ENCODE measurements at places on chromosomes 16 and 17.

DNA sequence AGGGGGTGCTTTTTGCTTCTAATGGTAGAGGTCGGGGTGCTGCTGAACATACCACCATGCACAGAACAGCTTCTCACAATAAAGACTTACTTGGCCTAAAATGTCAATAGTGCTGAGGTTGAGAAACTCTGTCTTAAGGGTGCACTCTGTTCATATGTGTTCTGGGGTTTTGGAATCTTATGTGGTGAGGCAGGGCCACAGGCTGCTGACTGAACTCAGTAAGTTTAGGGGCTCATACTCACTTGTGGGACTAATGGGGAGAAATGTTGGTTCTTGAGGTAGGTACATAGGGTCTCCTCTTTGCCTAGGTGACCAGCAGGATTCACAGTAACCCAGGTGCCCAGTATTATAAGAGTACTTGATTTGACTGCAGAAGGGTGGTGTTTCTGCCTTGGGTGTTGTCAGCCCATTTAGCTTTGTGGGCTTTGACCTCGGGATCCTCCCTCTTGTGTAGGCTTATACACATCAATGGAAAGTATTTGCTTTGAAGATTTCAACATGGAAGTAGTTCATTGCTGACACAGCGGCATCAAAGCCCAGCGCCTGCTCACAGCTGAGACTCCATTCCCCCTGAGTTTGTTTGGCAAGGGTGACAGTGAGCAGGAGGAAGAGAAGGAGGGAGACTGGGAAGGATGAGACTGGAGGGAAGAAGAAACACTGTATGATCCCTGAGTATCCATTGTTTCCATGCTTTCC is 17.2 kb downstream of the SLC7A6 start:
- DNase-seq, result no peak

- no peak for DNase-seq
These were observed 26.9 kb upstream of the CDH1 start for GRCh38 chr16:68710211-68710610.

DNA sequence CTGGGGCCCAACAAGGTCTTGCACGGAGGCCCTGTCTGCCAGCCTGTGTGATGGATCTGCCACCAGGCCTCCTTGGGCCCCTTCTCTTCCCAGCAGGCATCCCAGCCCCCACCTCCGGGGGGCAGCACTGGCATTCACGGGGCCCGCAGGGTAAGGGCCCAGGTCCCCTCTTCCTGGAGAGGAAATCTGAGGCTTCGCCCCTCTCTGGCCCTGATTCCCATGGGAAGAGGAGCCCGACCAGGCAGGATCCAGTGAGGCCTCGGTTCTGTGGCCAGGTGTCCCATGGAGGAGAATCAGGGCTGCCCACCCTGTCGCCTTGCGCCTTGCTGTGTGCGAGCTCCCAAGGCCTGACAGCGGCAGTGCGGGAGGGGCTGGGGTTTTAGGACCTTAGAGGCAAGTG is 48.4 kb downstream of the PDPK1 start:
- DNase-seq, result no peak

DNA sequence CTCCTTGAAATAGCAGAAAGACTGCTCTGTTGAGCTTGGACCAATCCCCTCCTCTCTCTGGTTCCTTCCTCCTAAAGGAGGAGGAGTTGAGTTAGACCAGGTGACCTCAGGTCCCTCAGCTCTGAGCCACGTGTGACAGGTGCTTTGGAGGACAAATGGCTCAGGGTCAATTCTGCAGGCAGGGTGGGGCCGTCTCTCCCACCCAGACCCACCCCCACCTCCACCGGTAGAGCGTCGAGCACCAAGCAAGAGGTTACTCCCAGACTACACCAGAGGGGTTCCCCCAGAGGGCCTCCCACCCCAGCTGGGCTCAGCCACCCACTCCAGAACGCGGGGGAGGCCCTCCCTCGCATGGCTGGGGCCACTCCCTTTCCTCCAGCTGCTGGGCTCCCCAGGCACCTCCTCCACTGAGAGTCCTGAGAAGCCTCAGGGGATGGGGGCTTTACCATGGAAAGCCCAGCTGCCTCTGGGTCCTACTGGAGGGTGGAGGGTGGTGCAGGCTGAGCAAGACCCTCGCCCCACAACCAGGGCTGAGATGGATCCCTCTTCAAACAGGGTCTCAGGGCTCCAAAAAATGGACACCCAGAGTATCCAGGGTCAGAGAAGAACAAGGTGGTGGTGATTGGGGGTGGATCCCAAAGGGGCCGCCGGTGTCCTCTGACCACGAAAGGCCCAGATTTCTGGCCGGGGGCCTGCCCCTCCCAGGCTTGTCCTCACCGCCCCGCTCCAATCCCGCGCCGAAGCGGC is 7.6 kb downstream of the MYO1C start:
- no peak for DNase-seq

DNA sequence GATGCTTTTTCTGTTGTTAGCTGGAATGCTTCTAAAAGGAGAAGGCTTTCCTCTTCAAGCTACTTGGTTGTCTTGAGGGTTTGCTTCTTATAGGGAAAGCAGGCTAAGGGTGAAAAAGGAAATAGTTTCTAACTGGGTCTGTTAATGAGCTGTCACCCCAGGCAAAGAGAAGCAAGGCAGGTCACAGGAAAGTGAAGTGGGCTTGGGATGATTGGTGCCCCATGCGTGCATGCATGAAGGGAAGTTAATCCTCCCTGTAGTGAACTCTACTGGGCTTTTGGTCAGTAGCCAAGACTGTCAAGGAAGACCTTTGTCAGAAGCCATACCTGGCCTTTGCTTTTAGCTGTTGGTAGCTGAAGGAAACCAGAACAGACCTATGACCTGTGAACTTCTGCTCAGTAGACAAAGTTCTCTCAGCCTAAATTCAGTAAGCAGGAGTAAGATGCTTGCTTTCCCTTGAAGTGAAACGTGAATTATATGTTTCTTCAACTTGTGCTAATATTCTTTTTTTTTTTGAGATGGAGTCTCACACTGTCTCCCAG is 16.5 kb downstream of the TENT4B start:
- DNase-seq, result no peak

- no peak for DNase-seq
These were observed 112.6 kb downstream of the ENGASE start for GRCh38 chr17:79187186-79187585.

DNA sequence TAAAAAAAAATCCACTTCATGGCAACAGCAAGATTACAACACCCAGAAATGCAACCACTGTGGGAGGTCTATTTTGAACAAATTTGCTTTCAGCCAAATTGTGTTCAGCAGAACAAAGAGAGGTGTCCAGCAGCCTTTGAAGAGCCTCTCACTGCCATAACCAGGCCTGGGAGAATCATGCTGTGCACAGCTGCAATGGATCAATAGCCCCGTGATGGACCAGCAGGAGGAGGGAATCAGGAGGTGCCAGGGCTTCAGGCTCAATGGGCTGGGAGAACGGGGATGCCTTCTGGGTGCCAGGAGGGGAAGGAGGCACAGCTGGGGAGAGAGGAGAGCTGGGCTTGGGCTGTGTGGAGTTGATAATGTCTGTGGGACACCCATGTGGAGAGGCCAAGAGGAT is 366.2 kb upstream of the EEF2KMT start:
- no peak for DNase-seq

DNA sequence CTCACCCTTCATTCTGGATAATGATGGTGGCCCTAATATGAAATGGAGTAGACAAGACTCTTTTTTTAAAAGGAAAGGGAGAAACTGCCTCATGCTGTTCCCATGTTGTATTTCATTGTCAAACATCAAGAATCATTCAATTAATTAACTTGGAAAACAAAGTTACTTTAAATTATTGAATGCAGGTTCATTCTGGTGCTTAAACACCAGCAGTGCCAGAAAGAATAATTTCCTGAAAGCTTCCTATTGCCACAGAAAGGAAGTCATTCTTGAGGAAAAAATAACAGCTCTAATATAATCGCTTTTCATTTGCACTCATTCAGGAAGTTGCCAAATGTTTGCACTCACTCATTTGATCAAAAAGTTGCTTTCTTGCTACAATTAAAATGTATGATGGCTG is 497.1 kb upstream of the CDH11 start:
- DNase-seq, result no peak

DNA sequence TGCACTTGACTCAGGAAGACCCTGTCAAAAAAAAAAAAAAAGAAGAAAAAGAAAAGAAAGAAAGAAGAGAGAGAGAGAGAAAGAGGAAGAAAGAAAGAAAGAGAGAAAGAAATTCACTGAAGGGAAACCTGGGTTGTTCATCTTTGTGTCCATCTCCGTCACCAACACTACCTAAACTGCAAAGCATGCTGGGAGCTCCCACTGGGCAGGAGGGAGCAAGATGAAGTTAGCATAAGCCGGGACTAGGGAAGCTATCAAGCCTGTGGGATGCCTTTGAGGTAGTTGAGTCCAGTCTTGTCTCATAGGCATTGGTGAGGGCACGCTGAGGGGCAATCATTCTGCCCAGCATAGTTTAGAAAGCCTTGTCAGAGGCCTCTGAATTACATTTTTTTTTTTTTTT is 7.6 kb upstream of the CBFB start:
- DNase-seq, result no peak

- no peak for DNase-seq
These were observed 7.1 kb upstream of the KRT23 start for GRCh38 chr17:40944531-40944930.

DNA sequence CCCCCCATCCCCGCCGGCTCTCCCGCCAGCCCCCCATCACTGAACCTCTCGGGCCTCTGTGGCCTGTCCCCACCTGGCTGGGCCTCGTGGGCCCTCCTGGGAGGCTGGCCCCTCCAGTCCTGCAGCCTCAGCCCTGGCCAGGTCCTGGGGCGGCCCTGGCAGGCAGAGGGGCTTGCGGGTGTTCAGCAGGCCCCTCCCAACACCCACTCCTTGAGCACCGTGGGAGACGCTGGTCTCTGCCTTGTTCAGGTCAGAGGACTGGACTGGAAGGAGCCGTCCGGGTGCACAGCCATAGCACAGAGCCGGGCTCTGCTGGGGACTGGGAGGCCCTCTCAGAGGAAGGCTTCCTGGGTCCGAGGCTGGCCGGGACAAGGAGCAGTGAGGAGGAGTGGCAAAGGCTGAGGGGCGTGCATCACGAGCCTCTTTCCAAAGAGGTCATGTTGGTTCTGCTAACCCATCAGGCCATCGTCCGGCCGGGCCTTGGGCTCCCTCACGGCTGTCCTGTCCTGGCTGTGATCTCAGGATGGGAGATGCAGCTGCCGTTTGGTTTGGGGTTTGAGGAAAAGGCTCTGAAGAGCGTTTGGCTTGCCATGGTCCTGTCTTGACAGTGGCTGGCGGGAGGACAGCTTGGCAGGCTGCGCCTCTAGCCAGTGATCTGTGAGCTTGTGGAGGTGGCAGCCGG is 6.3 kb upstream of the PABPN1L start:
- DNase-seq, result no peak

DNA sequence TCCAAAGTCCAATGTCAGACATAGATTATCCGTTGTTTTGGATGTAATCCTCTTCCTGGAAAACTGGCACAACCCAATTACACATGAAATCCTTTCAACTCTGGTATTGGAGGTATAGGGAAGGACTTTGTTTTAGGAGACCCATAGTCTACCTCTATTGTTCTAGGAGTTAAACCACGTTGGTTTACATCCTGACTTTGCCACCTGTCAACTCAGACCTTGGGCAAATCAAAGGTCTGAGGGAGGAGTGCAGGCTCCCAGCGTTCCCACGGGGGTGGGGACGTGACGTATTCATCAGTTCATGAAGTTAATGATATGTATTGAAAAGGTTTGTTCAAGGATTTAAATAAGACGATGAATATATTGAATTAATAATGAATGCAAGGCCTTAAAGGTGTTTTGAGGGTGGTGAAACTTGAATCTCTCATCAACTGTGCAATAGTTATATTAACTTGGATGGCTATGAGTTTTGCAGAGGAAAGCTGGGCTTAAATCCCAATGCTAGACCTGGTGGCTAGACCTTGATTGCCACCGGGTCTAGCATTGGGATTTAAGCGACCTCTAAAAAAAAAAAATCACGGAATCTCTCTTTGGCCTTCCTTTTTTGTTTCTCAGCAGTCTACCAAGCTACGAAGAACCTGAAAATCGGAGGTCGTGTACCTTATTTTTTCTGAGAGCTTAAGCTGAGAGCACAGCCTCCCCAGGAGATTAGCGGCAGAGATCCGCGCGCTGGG is 744 bp upstream of the NF1 start:
- no peak for DNase-seq

DNA sequence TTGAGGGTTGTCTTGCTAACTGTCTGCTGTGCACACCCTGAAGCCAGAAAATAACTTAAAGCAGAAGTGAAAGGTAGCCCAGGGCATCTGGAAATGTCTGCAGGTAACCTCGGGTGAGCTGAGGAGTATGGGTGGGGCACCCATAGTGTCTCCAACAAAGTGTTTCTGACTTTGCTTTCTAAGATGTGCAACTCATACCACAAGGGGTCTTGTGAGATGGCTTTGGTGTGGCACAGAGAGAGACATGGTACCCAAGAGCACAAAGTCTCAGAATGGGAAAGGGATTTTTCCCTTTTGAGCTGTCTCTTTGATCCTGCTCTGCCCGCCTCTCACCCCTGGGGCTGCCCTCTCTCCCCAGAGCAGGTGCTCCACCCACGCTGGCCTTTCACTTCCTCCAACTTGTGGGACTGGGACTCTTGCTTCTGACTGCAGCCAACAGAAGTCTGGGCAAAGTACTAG is 6.9 kb downstream of the CHD9 start:
- DNase-seq, result no peak

DNA sequence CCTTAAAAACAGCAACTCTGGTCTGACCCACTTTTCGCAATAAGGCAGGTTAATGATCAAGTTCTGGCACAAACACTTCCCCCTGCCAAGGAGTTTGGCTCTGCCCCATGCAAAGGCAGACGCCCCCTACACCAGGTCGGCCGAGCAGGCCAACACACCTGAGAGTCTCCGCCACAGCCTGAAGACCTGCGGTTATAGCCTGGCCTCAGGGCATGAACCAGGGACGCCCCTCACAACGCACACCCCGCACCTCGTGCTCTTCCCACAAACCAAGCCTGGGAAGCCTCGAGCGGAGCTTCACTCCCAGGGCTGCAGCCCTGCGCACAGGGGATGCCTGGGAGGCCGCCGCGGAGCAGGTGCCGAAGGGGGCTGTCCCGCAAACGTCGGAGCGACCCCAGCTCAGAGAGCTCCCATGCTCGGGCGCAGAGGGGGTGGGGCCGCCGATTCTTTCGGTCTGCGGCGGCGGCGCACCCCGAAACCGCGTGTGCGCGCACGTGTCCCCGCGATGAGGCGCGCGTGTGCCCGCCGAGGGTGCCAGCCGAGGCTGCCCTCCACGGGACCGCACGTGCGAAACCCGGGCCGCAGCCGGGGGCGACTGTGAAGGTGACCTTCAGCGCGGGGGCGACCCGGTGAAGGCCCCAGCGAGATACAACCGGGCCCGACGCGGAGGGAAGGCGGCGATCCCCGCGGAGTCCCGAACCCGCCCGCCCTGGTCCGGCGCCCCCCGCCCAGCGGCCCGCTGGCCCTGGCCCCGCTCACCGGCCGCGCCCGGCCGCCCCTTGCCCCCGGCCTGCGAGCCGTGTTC is 559 bp downstream of the CLUH start:
- no peak for DNase-seq

All from cortex of kidney (tissue), 1 donor.